ENCODE measurements at places on chromosomes 5 and 9. TPM values are rescaled to one million over a fixed set of nuclear protein-coding genes. Genes with fewer than 3 reads are reported as not detected.

Gene SH3RF2
- not detected for total RNA-seq

Gene PCDHB9
- total RNA-seq: 12.2 TPM

- H3K27me3 ChIP-seq: peaks cover 1% of the 10 kb centered on the region
- H3K27ac ChIP-seq: no peak overlapping the region
- H3K4me1 ChIP-seq: peaks cover 20% of the 10 kb centered on the region
- DNase-seq: no peak
Measured at GRCh38 chr5:2165615-2166305, 283.0 kb upstream of the IRX4 start.

DNA sequence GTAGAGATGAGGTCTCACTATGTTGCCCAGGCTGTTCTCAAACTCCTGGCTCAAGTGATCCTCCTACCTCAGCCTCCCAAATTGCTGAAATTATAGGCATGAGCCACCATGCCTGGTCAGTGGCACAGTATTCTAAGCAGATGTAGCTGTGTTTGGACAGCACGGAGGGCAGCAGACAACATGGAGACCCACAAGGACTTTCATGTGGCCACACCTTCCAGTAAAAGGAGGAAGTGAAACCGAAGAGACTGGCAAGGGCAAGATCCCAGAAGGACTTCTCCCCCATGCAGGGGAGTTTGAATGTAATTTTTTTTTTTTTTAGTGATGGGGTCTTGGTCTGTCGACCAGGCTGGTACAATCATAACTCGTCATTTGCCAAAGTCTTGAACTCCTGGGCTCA, 172.2 kb downstream of the TRPM3 start:
- H3K36me3 ChIP-seq: no peaks in the 10 kb centered on the region
- DNase-seq: no peak
- no peak overlapping the region for H3K4me3 ChIP-seq
- no peak overlapping the region for H3K27ac ChIP-seq
- no peaks in the 10 kb centered on the region for H3K27me3 ChIP-seq

- H3K36me3 ChIP-seq: no peaks in the 10 kb centered on the region
- no peak for DNase-seq
- no peak overlapping the region for H3K4me3 ChIP-seq
Measured at GRCh38 chr9:12875191-12875590, 100.4 kb downstream of the LURAP1L start.

GRCh38 chr5:154784856-154785255, 29.7 kb downstream of the LARP1 start:
- H3K27ac ChIP-seq: peak overlapping the region; percentile 12
- H3K4me1 ChIP-seq: peaks cover 18% of the 10 kb centered on the region
- H3K4me3 ChIP-seq: no peak overlapping the region
- H3K36me3 ChIP-seq: no peaks in the 10 kb centered on the region

DNA sequence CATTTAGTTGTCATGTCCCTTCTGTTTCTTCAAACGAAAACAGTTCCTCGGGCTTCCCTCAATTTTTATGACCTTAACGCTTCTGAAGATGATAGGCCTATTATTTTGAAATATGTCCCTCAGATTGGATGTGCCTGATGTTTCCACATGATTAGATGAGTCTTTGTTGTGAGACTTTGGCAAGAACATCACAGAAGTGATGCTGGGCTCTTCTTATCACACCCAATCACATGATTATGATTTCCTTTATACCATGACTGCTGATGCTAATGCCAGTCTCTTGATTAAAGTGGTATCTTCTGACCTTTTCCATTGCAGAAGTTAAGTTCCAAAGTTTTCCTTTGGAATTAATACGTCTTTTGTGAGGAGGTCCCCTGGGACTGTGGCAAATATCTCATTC, 175.7 kb downstream of the SAXO1 start:
- DNase-seq: no peak
- H3K27me3 ChIP-seq: no peaks in the 10 kb centered on the region
- H3K36me3 ChIP-seq: no peaks in the 10 kb centered on the region
- H3K4me3 ChIP-seq: no peak overlapping the region

Measured in glutamatergic neuron (in vitro differentiated cells).